ENCODE measurements at places on chromosomes 12 and 14. TPM values are rescaled to one million over a fixed set of nuclear protein-coding genes. Genes with fewer than 3 reads are reported as not detected.

TCTN2 gene
- 1.00 TPM for total RNA-seq

PLXNC1 gene
- total RNA-seq = 3.3 TPM

EVL gene
- 86.4 TPM for total RNA-seq

P2RX2 gene
- not detected for total RNA-seq

LIN7A gene
- total RNA-seq = 7.9 TPM

MYH6 gene
- total RNA-seq = not detected

HOXC13 gene
- total RNA-seq = not detected

RNASE7 gene
- not detected for total RNA-seq

CLEC2B gene
- total RNA-seq = 4.8 TPM

SLC25A47 gene
- total RNA-seq = 0.27 TPM

LRCOL1 gene
- not detected for total RNA-seq

SLC16A7 gene
- total RNA-seq = 0.80 TPM

CMKLR1 gene
- total RNA-seq = 4.2 TPM

STAT2 gene
- 102 TPM for total RNA-seq

TCL1B gene
- total RNA-seq = not detected

TRHDE gene
- total RNA-seq = 2.4 TPM

IL25 gene
- not detected for total RNA-seq

MYF5 gene
- total RNA-seq = not detected

TOMM20L gene
- total RNA-seq = not detected

RNASE1 gene
- 235 TPM for total RNA-seq

SLC38A4 gene
- 2.2 TPM for total RNA-seq
